ENCODE measurements at places on chromosomes 5 and 9.

DNA sequence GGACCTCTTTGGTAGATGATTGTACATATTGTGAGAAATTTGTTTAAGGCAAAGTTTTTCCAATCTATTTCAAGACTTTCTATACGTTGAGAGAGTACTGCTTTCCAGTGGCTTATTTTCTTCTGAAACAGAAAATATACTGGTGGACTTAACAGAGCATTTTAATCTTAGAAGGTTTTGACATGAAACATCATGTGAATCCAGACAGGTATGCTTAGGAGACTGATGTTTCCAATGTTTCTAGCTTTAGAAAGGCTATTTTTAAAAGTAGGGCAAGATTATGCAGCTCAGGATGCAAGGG, 71.0 kb downstream of the PIK3R1 start:
- DNase-seq = no peak

- no peak for DNase-seq
These were observed 6.3 kb downstream of the RBM27 start for GRCh38 chr5:146209714-146210113.

DNA sequence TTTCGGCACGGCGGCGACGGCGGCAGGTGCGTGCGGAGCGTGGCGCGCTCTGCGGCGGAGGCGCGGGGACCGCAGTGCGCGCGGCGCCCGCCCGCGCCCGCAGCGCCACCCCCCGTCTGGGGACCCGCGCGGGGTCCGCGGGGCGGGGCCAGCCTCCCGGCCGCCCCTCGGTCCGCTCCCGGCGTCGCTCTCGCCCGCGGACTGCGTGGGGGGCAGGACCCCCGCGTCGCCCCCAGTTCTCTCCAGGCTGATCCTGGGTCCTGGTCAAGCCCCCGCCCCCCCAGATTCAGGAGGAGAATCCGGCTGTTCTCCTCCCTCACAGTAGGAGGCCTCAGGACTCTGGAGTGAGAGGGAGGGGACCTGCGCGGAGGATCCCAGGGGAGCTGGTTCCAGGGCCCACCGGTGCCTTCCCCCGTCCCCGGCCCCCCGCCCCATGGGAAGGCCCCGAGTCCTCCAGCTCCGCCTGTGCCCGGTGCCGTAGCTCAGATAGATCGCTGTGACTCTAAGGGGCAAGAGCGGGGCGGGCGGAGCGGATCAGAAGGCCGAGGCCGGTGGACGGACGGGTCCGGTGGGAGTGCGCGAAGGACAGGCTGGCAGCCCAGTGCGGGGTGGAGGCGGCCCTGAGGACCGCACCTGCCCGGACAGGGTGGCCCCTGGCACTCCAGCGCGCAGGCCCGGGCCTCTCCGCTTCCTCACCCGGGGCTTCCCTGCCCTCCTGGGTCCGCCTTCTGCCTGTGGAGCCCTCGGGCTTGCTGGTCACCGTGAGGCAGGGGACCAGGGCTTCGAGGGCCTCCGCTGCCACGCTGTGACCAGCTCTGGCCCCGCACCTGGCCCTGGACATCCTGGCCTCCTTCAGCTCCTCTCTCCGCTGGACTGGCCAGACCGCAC, at the start of gene RNF208:
Gene RNF208, minus strand, starts transcription at position 51 of the 888 bp plus-strand sequence. CDS start 1,028 bp downstream, outside the sequence.
- no peak for DNase-seq

- DNase-seq = no peak
These were observed 2011.3 kb downstream of the EFNA5 start for GRCh38 chr5:105659396-105659795.

- no peak for DNase-seq
These were observed 137.3 kb downstream of the DOCK8 start for GRCh38 chr9:351916-352315.

GRCh38 chr9:85700330-85700729, 41.4 kb downstream of the AGTPBP1 start:
- no peak for DNase-seq

- no peak for DNase-seq
These were observed 214.9 kb upstream of the WWC1 start for GRCh38 chr5:168076561-168076991.

DNA sequence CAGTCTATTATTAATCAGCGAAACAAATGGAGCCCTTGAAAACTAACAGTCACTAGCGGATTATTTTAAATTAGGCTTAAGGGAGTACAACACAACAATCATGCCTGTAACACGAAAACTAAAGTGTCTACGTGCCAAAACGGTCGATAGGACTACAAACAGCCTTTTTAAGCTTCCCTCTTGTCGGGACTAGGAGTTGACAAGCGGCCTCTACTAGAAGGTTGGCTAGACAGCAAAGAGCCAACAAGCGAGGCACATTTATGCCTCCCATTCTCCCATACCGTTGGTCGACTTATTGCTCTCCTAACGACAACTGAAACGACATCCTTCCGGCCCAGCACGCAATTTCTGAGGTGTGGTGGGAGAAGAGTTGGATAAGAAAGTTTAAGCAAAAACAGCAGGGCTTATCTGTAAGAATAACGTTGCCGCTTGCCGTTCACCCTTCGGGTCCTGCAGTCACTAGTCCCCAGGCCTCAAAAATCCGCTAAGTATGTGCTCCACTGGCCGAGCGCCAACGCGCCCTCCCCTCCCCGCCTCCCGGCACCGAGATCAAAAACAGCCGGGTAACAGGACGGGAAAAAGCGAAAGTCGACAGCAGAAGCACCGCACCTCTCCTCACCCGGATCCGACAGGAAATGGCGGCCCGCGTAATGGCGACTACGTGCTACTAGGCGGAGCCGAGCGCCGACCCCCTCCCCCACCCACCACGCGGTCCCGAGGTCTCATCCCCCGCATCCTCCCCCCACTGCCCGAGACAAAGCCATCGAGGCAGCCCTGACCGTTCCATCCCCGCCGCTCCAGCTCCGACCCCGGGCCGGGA, 813 bp downstream of the HNRNPK start:
- DNase-seq = peak; percentile 82

GRCh38 chr5:132293992-132294727, at the start of gene SLC22A4:
TSS of gene SLC22A4 (plus strand) at chr5:132294394. CDS start at chr5:132294617, 223 bp downstream.
- DNase-seq = peak; percentile 64

GRCh38 chr5:143685246-143685815, 126.6 kb upstream of the HMHB1 start:
- DNase-seq = no peak

DNA sequence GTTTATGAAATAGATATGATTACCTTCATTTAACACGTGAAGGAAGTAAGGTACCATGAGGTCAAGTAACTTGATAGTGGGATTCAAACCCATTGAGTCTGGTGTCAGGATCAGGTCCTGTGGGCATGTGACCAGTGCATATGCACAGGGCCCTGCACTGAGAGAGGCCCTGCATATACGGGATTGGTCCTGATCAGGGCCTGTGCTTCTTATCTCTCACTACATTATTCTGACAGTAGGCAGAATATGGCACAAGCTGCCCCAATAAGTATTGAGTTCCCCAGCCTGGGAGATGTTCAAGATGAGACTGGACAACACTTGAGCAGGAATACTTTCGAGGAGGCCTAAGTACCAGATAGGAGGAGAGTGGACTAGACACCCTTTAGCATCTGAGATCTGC, 44.0 kb downstream of the GALNT10 start:
- DNase-seq = no peak

DNA sequence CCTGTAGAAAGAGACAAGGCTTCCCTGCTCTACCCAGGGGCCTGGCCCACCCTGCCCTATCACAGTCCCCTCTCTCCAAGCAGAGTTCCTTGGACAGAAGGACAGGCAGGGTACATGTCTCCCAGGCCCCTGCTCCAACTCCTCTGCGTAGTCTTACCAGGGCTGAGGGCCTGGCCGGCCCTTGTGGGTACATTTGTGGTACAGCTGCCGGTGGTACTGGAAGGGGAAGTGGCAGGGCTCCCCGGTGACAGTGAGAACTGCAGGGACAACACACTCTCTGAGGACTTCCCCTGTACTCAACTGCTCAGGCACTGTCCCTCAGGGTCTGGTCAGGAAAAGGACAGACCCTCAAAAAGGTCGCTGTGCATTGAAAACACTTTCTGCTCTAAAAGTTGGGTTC, 3.6 kb downstream of the F12 start:
- no peak for DNase-seq

- DNase-seq = no peak
These were observed 45.0 kb upstream of the TNC start for GRCh38 chr9:115162946-115163345.

DNA sequence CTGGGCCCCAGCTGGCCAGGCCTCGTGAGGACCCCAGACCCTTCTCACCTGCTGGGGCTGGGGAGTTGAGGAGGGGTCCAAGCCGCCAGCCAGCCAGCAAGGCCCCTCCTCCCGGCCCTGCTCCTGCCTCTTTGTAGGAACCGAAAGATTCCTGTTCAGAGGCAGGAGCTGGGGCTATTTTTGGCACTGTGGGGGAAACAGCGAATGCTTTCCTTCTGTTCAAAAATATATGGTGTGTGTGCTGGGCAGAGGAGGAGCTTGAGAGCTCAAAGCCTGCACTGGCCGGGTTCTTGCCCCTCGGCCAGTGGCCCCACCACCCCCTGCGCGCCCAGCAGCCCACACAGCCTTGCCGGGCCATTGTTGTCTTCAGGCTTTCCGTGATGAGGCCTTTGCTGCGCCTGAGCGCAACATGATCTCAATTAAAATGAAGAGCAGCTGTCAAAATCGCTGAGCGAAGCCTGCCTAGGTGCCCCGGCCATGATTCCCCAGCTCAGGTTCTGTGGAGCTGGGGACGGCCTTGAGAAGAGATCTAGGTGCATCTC, 13.4 kb downstream of the NCS1 start:
- DNase-seq = no peak

DNA sequence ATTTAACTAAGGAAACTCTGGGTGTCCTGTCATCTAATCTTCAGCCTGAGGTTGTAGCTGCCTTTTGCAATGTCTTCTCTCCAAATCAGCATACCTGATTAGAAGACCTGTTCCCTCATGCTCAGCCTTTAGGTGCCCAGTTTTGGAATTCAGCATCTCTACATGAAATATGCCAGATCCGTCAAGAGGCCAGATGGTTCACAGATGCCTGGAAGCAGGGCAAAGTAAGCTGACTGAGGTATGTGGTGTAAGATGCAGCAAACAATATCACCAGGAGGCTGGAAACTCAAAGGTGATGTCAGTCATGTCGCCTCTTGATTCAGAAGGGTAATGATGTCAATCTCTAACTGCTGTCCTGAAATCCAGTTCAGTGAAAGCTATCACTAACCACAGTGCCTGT, 324.4 kb downstream of the PRELID2 start:
- DNase-seq = no peak

- no peak for DNase-seq
These were observed 36.1 kb downstream of the SLC22A5 start for GRCh38 chr5:132405646-132406045.

DNA sequence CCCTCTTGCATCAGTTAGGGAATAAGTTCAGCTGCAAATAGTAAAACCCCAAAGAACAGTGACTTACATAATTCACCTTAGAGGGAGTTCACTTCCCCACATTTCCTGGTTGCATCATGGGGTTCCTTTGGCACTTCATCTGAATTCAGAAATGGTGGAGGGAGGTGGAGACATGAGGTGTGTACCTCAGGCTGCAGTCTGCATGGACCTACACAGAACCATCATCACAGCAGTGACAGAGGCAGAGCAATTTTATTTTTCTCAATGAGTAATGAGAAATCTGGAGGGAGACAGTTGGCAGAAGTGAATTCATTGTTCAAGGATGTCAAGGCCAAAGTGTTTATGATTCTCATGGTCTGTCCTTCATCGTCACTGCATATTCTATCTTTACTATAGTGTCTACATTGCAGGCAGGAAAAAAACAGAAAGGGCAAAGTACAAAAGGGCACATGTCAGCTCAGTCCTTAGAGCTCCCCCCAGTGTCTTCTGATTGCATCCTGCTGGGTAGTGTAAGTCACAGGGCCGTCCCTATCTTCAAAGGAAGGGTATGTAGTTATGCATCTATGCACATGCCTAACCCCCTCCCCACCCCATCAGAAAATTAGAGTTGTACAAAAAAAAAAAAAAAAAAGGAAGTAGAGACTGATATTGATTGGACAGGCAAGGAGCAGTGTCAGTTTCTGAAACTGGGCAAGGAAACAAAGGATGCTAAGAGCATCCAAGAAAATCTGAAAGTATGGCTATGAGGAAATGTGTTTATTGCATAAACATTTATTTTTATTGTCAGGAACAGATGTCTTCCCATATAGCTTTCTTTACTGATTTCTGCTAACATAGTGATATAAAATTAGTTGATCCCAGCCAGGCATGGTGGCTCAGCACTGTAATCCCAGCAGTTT, 132.7 kb upstream of the APC start:
- no peak for DNase-seq

GRCh38 chr5:54985301-54986268, at the start of gene ESM1:
TSS of gene ESM1 (minus strand) at chr5:54985593. CDS start at chr5:54985517, 76 bp downstream.
- DNase-seq = no peak

DNA sequence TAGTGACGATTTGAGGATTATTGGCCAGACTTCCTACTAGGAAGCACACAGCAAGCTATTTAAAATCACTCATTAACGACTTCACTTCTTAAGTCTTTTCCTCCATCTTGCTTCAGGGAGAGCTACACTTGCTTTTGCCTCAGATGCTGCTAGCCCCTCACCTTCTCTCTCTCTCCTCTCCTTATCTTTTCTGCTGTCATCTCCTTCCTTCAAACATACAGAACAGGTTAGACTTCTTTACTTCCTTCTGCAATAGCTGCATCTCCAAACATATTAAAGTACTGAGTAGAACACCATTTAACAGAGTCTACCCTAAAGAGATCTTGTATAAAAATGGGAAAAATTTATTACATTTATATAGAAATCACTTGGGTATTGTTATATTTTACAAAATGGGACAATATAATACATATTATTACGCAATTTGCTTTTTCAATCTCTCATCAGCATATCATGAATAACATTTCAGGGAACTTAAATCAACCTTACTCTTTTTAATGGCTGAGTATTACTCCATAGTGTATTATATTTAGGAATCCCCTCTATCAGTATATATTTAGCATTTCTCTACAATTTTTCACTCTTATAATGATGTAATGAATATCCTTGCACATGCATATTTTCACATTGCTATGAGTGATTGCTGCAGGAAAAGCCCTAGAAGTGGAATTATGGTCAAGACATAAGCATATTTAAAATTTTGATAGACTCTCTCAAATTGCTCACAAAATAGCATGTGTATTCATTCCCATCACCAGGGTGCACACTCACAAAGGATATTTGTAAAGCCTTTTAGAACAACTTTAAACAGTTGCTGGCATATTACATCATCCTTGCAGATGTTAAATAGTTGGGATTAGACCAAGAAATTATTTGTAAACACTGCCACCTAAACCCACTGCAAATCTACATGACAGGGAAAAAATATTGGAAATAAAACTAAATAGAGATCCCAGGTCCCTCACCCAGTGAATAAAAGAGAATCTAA, 164.5 kb upstream of the NFIB start:
- no peak for DNase-seq

All from activated CD8-positive, alpha-beta memory T cell treated with anti-CD3 and anti-CD28 coated beads for 4 hours (primary cell).